ENCODE measurements at places on chromosomes 6 and 20. TPM values are rescaled to one million over a fixed set of nuclear protein-coding genes. Genes with fewer than 3 reads are reported as not detected.

The PAX1 gene
- not detected for total RNA-seq

The HTR1E gene
- not detected for total RNA-seq

The SYNGAP1 gene
- total RNA-seq: 29.7 TPM

The LY6G6F gene
- not detected for total RNA-seq

The CCM2L gene
- total RNA-seq: 13.8 TPM

The GNMT gene
- 2.1 TPM for total RNA-seq

The PRR18 gene
- total RNA-seq: 0.44 TPM

The CLIC5 gene
- total RNA-seq: 47.2 TPM

The TMEM14B gene
- total RNA-seq: 50.0 TPM

The ULBP2 gene
- total RNA-seq: 0.22 TPM

The GRIK2 gene
- 9.6 TPM for total RNA-seq

The ZFP57 gene
- not detected for total RNA-seq

The COL19A1 gene
- not detected for total RNA-seq

The EYS gene
- total RNA-seq: not detected

The SOBP gene
- total RNA-seq: 7.1 TPM

The GABRR1 gene
- total RNA-seq: not detected

The XPO5 gene
- 38.3 TPM for total RNA-seq

The ID4 gene
- total RNA-seq: 69.0 TPM

The LRP11 gene
- total RNA-seq: 41.8 TPM

The CEP85L gene
- 30.1 TPM for total RNA-seq

The KHDC1 gene
- 0.42 TPM for total RNA-seq

The CENPB gene
- total RNA-seq: 72.8 TPM

The RIMS4 gene
- total RNA-seq: 4.7 TPM

The OPN5 gene
- not detected for total RNA-seq

The KCNK15 gene
- total RNA-seq: 6.0 TPM

The LY6G6C gene
- not detected for total RNA-seq

The CENPW gene
- total RNA-seq: not detected

The PSORS1C2 gene
- not detected for total RNA-seq

The CITED2 gene
- 344 TPM for total RNA-seq

The EZR gene
- 131 TPM for total RNA-seq

The SLC17A9 gene
- 5.1 TPM for total RNA-seq

The BPIFA1 gene
- not detected for total RNA-seq

The LAMP5 gene
- total RNA-seq: 0.21 TPM

The WFDC2 gene
- not detected for total RNA-seq

The HLA-DQA1 gene
- 9.8 TPM for total RNA-seq

The SPTLC3 gene
- total RNA-seq: 17.1 TPM

The MICAL1 gene
- total RNA-seq: 45.4 TPM

The NECAB3 gene
- 90.7 TPM for total RNA-seq

The POU5F1 gene
- total RNA-seq: 9.8 TPM

The CST7 gene
- not detected for total RNA-seq

The PTK7 gene
- total RNA-seq: 1.5 TPM

The UBE2C gene
- not detected for total RNA-seq

The TOX2 gene
- 1.3 TPM for total RNA-seq

The KCNQ2 gene
- total RNA-seq: not detected

The KCNG1 gene
- total RNA-seq: 1.2 TPM

The RIPPLY2 gene
- 16.7 TPM for total RNA-seq
